Mesenchymal stem cell (in vitro differentiated cells and primary cell): ENCODE measurements at places on chromosomes 3 and 15.
A peak's percentile ranks its signal among the peaks of the same experiment; 100 is the strongest.

DNA sequence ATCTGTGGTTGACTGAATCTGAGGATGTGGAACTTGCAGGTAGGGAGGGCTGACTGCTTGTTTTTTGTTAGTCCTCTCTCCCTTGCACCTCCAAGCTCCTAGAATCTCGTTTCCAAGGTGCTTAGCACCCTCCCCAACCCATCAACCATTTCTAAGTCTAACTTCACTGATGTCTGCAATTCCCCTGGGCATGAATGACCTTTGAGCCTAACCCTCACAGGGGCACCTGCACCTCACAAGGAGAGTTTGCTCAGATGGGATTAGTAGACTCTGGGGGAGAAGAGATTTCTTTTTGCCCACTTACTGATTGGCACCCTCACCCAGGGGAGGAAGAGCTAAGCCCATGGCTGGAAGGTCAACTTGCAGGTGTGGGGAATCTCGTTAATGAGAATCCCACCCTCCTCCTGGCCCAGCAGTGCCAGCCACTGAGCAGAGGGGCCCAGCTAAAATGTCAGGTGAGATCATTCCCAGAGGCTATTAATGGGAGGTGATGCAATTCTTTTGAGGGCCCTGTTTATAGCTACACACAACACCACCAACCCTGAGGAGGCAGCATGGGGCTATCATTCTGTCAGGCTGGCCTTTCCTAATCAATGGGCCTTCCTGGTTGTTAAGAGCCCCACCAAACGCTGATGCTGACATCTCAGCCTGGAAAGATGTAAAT lies 81.6 kb upstream of the HERC1 start:
- no peaks in the 10 kb centered on the region for H3K27me3 ChIP-seq
- H3K36me3 ChIP-seq: peaks cover 3% of the 10 kb centered on the region
- H3K27ac ChIP-seq: peak overlapping the region; percentile 88
- H3K4me1 ChIP-seq: peaks cover 39% of the 10 kb centered on the region

GRCh38 chr3:102068736-102069135 lies 219.4 kb downstream of the NFKBIZ start:
- H3K36me3 ChIP-seq: no peaks in the 10 kb centered on the region
- no peak overlapping the region for H3K4me3 ChIP-seq
- no peak for DNase-seq

DNA sequence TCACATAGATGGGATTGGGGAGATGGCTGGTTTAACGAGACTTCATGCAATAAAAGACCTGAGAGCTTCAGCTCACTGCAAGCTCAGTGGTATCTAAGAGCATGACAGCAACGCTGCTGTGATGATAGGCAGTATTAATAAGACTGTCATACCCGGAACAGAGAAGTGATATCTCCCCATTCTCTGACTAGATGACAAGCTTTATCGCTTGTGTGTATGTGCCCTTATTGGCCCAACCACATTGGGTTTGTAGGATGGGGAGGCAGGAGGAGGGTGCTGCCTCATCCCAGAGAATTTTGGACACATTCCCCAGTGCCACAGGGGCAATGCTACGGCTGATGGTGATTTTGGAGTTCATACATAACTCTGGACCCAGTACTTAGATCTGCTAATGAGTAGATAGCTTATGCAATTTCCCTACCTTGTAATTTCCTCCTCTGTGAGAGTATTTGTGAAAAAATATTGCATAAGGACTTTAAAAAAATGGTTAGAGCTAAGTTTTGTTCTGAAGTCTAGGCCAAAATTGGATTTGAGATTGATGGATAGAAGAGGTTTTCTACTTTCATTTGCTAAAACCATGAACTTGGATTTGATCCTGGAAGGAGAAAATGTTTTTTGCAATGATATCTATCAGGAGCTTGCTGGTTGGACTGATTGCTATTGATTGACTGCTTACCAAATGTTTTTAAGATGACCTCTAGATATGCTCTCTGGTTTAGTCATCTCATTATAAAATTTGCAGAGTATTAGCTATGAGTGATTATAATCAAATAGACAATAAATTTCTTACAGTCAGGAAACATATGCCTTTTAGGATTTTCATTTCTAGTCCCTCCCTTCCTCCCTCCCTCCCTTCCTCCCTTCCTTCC lies 14.0 kb upstream of the TMEM212 start:
- no peak overlapping the region for H3K4me3 ChIP-seq
- no peak overlapping the region for H3K27ac ChIP-seq
- H3K4me1 ChIP-seq: peaks cover 12% of the 10 kb centered on the region
- H3K27me3 ChIP-seq: no peaks in the 10 kb centered on the region
- H3K36me3 ChIP-seq: no peaks in the 10 kb centered on the region

DNA sequence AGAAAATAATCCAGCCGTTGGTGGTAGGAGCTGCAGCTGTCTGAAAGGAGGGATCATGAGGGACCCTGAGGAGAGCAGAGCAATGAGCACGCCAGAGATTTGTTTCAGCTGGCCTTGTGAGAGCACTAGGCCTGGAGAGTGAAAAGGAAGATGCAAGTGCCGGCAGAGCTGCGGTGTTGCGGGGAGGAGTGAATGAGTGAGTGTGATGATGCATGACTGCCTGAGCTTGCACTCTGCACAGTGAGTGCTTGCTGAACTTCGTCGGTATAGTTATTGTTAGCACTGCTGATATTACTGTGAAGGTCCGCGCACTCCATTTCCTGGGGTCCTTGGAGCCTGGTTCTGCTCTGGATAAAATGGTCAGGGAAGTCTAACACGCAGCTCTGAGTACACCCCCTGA lies 23.2 kb downstream of the EIF1B start:
- H3K4me3 ChIP-seq: no peak overlapping the region
- H3K27ac ChIP-seq: no peak overlapping the region
- H3K4me1 ChIP-seq: peaks cover 5% of the 10 kb centered on the region
- H3K36me3 ChIP-seq: no peaks in the 10 kb centered on the region

DNA sequence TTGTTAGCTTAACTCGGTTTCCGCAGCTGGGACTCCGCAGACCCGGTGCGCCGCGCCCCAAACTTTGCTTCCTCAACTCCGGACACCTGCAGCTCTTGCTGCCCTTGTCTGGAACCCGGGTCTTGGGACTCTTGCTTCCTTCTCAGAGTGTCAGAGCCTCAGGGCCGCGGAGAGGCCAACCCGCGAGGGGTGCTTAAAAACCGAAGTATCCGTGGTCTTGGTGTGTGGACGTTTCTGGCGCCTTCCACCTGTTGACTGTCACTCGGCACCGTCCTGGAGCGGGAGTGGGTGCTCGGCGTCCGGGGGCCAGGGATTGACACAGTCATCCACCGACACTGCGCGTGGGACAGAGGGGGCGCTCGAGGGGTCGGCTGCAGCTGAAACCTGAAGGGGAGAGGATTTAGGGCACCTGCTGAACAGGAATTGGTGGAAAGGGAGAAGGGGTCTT lies 386 bp downstream of the SQOR start:
- H3K4me1 ChIP-seq: peaks cover 15% of the 10 kb centered on the region
- peaks cover 2% of the 10 kb centered on the region for H3K36me3 ChIP-seq
- H3K27ac ChIP-seq: peak overlapping the region; percentile 57
- DNase-seq: peak; percentile 62
- H3K27me3 ChIP-seq: no peaks in the 10 kb centered on the region
- peak overlapping the region; percentile 97 for H3K4me3 ChIP-seq

GRCh38 chr3:146466604-146467003 lies 2.8 kb downstream of the PLSCR2 start:
- no peaks in the 10 kb centered on the region for H3K36me3 ChIP-seq
- no peak overlapping the region for H3K4me3 ChIP-seq
- peaks cover 4% of the 10 kb centered on the region for H3K4me1 ChIP-seq
- no peaks in the 10 kb centered on the region for H3K27me3 ChIP-seq
- peak; percentile 11 for DNase-seq

GRCh38 chr15:87949151-87949574 lies 307.4 kb downstream of the NTRK3 start:
- DNase-seq: no peak
- no peak overlapping the region for H3K4me3 ChIP-seq
- H3K36me3 ChIP-seq: no peaks in the 10 kb centered on the region
- H3K27ac ChIP-seq: no peak overlapping the region

- peaks cover 8% of the 10 kb centered on the region for H3K36me3 ChIP-seq
- peaks cover 5% of the 10 kb centered on the region for H3K4me1 ChIP-seq
- H3K4me3 ChIP-seq: no peak overlapping the region
- DNase-seq: no peak
- H3K27ac ChIP-seq: no peak overlapping the region
Measured at GRCh38 chr3:12424635-12425319, 59.5 kb upstream of the TSEN2 start.

DNA sequence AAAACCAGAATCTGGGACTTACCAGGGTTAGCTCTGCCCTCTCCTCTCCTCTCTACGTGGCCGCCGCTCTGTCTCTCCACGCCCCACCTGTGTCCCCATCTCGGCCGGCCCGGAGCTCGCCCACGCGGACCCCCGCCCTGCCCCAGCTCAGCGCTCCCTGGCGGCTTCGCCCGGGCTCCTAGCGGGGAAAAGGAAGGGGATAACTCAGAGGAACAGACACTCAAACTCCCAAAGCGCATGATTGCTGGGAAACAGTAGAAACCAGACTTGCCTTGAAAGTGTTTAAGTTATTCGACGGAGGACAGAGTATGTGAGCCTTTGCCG lies 5.4 kb downstream of the ISL2 start:
- no peak overlapping the region for H3K4me3 ChIP-seq
- H3K4me1 ChIP-seq: peaks cover 53% of the 10 kb centered on the region
- H3K27me3 ChIP-seq: peaks cover 90% of the 10 kb centered on the region
- H3K36me3 ChIP-seq: no peaks in the 10 kb centered on the region

DNA sequence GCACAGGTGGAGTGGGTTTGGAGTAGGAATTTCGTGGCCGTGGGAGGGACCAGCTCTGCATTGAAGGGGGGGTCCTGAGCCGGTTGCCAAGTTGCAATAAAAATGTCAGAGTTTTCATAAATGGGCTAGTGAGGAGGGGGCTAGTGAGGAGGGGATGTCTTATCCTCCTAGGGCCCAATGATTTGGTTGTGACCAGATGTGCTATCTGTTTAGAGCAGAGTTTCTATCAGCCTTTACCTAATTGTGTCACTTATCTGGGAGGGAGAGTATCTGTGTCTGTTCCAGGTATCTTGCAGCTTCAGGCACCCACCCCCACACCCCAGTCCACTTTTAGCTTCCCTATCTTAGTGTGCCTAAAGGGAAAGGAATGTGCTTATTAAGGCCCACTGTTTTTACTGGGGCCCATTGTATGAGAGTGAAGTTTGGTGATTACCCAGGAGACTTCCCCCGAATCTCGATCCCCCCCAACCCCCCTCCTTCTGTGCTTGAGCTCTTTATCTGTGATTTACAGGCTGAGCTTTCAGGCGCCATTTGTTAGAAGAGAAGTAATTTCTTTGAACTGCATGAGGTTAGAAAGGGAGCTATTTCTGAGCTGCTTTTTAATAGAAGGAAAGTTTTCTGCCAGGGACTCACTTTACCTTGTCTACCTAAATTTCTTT lies 42.6 kb downstream of the PPCDC start:
- H3K4me3 ChIP-seq: peak overlapping the region; percentile 8
- no peak for DNase-seq
- H3K27me3 ChIP-seq: peaks cover 40% of the 10 kb centered on the region
- H3K36me3 ChIP-seq: no peaks in the 10 kb centered on the region
- peaks cover 2% of the 10 kb centered on the region for H3K4me1 ChIP-seq

GRCh38 chr3:177673112-177673914 lies 476.0 kb upstream of the TBL1XR1 start:
- peak overlapping the region; percentile 52 for H3K27ac ChIP-seq
- peak; percentile 90 for DNase-seq
- peaks cover 2% of the 10 kb centered on the region for H3K4me1 ChIP-seq
- no peak overlapping the region for H3K4me3 ChIP-seq
- no peaks in the 10 kb centered on the region for H3K27me3 ChIP-seq
- H3K36me3 ChIP-seq: no peaks in the 10 kb centered on the region

DNA sequence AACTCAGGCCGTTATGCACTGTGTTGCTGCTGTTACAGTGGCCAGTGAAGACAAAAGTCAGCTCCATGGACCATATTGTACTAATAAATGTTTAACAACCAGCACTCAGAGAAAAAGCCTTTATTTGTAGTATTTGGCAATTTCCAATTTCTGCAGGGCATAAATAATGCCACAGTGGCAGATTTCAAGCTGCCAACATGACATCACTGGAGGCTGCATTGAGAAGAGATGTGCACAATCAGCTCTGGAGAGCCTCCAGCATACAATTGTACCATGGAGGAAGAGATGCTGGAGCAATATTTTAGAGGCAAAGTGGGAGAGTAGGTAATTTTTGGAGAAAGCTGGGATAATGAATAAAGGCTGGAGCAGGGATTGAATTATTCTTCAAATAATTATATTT lies 9.7 kb upstream of the ALCAM start:
- no peaks in the 10 kb centered on the region for H3K36me3 ChIP-seq
- no peak overlapping the region for H3K4me3 ChIP-seq
- no peaks in the 10 kb centered on the region for H3K4me1 ChIP-seq
- no peak for DNase-seq
- H3K27ac ChIP-seq: no peak overlapping the region

DNA sequence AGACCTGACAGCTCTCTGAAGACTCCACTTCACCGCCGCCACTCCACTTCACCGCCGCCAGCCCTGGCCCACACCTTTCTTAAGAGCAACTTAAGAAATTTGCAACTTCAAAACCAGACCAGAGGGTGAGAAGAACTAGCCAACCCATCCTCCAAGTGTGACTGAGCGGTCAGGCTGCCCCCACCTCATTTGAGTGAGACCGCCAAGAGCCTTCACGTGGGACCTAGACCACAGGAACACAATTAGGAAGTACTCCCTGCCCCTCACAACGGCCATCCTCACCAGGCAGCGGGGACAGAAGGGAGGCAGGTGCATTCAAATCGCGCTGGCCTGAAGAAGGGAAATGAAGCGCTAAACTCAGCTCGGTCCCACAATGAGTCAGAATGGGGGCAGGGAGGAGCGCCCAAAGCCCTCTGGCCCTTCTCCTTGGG lies 156.8 kb upstream of the BCL6 start:
- no peaks in the 10 kb centered on the region for H3K36me3 ChIP-seq
- no peak overlapping the region for H3K27ac ChIP-seq
- no peak for DNase-seq
- H3K27me3 ChIP-seq: no peaks in the 10 kb centered on the region

DNA sequence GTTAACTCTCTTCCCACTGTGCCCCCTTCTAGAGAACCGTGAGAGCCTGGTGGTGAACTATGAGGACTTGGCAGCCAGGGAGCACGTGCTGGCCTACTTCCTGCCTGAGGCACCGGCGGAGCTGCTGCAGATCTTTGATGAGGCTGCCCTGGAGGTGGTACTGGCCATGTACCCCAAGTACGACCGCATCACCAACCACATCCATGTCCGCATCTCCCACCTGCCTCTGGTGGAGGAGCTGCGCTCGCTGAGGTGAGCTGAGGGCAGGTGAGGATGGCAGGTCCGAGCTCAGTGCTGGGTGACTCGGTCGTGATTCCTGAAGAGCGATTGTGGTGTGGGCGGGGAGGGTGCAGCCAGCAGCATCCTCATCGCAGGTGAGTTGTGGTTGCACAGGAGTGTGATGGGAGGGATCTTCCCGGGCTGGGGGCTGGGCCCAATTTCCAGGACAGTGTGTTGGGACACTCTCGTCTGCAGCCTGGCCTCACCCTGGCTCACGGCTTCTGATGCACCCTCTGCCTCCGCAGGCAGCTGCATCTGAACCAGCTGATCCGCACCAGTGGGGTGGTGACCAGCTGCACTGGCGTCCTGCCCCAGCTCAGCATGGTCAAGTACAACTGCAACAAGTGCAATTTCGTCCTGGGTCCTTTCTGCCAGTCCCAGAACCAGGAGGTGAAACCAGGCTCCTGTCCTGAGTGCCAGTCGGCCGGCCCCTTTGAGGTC lies 8.0 kb downstream of the MCM2 start:
- peaks cover 4% of the 10 kb centered on the region for H3K4me1 ChIP-seq
- H3K27me3 ChIP-seq: no peaks in the 10 kb centered on the region
- H3K36me3 ChIP-seq: peaks cover 63% of the 10 kb centered on the region
- DNase-seq: no peak
- H3K4me3 ChIP-seq: no peak overlapping the region
- H3K27ac ChIP-seq: no peak overlapping the region
